ENCODE measurements at places on chromosomes 5 and 9.

DNA sequence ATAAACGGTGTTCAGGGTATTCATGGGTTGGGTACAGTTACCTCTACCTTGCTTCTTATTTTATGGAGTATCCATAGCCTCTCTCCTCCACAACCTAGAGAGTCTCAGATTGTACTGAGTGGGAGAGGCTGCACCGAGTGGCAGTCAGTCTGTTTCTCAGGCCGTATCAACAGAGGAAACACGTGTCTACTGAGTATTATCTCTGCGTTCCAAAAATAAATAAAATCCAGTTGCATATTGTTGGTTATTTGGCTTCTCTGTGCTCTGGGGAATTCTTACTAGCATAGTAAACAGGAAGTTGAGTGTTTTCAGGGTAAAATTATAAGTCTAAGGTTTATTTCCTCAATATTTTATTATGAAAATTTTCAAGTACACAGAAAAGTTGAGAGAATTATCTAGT lies 231.0 kb downstream of the ARHGEF28 start:
- no peak for DNase-seq

GRCh38 chr9:135581636-135582426 lies 20.3 kb downstream of the PAEP start:
- no peak for DNase-seq

- DNase-seq = no peak
Measured at GRCh38 chr9:127138444-127138843, 16.0 kb upstream of the ANGPTL2 start.

DNA sequence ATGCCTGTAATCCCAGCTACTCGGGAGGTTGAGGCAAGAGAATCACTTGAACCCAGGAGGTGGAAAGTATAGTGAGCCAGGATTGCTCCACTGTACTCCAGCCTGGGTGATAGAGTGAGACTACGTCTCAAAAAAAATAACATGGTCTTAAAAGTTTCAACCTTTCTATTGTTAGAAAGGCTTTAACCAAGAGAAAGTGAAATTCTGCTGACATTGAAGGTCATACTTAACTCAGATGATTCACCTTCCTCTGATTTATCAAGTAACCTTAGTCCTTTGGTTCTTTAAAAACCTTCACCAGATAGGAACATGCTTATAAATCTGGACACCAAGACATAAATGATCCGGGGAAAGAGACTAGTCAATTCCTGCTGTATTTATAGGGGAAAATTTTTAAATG lies 73.3 kb downstream of the FER start:
- DNase-seq = no peak

- no peak for DNase-seq
Measured at GRCh38 chr5:172565455-172565854, 75.6 kb upstream of the NEURL1B start.

GRCh38 chr9:25752398-25752797 lies 74.2 kb upstream of the TUSC1 start:
- DNase-seq = no peak

All from C1 segment of cervical spinal cord (tissue), 14 donors.